Stimulated activated CD4-positive, alpha-beta T cell treated with anti-CD3 and anti-CD28 coated beads, TNF-alpha, amount 100 ng/mL, for 48 hours (primary cell): ENCODE measurements at places on chromosomes 1 and 21.

DNA sequence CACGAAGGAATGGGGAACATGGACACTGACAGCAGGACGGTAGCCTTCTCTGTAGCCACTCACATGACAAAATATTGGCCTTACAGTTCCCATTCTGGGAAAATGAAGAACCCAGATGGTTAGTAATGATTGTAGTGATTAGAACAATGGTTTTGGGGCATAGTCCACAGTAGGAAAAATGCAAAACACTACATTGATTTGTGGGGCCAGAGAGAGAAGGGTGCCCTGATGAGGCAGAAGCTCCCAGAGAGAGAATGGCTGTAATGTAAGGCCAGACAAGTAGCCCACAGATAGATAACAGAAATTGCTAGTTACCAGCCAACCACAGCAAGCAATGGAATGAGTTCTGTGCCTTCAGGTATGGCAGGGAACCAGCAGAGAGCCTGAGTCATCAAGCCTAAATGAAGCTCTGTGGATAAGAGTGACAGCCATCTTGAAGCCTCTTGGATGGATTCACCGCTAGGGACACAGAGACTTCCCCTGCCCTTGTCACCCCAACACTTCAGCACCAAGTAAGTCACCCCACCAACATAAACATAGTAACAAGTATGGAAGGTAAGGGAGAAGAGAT, 206.1 kb downstream of the BACH1 start:
- no peak for DNase-seq

DNA sequence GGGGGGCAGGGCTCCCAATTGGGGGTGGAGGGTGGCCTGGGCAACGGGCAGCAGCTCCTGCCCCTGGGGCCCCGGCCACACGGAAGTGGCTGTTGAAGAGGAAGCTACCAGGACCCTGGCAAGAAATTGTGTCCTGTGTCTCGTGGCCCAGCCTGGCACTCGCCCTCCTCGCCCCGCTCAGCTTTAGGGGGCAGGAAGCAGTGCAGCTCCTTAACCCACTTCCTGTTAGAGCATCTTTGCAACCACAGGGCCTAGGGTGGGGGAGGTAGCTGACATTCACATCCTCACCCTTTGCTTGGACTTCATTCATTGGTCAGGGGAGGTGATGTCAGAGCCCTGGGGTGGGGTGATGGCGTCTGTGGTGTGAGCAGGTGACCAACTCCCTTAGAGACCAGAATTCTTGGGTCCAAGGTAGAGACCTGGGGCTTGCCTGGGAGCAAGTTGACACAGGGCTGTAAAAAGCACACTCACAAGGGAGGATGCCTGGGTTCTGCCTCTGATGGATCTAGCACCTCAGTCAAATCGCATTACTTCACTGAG, at the start of gene ARHGAP30:
ARHGAP30 (minus strand) TSS at position 161 of the 540 bp plus-strand sequence. CDS start 267 bp downstream, outside the sequence.
- DNase-seq, result peak; percentile 78

- no peak for DNase-seq
Measured at GRCh38 chr21:35005077-35005476, 44.0 kb downstream of the RUNX1 start.

GRCh38 chr1:1337793-1338147, 6.7 kb downstream of the TAS1R3 start:
- DNase-seq, result no peak

DNA sequence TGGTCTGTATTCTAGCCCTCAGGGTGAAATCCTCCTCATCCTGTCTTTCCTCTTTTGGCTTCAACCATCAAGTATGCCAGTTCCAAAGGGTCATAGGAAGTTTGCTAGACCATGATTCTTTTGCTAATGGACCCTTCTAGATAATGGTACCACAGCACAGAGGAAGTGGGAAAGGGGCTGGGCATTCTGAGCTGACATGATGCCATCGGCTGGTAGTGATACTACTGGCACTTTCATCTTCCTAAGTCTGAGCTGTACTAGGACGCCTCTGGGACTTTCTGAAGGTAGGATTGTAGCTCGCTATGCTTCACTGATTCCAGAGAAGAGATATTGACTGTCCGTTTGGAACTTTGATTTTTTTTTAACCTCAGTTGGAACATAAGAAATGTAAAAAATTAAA, 11.4 kb downstream of the FASLG start:
- DNase-seq, result no peak

DNA sequence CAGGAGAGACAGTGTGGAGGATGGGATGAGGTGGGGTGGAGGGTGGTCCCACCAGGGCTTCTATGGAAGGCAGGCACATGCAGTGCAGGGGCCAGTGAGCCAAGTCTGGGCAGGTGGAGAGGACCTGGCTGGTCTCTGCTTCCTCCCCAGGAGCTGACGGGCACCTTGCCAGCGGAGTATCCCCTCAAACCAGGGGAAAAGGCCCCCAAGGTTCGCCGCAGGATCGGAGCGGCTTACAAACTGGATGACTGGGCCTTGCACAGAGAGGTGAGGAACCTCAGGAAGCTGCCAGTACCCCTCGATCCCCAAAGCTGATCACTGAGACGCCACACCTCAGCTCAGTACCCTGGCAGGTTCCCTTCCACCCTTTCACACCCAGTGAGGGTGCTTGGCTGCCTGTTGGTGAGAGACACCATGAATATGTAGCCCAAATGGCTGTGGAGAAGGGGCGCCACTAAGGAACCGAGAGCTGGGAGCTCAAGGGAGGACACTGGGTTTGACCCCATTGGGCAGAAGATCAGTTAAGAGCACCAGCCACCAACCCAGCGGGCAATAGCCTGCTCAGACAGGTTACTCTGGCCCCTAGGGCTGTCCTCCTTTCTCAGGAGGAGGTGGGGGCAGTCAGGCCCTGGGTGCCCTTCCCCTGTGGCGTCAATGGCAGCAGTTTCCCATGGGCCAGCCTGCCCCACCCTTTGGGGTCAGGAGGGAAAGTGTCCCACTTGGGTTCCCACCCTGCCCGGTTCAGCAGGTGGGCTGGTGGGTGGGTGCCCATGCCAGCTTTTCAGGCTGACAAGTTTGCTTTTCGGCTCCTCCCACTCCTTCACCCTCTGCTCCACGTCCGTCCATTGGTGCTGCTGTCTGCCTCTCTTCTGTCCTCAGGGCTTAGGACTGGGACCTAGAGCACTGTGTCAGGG, 5.5 kb downstream of the INAVA start:
- DNase-seq, result no peak

DNA sequence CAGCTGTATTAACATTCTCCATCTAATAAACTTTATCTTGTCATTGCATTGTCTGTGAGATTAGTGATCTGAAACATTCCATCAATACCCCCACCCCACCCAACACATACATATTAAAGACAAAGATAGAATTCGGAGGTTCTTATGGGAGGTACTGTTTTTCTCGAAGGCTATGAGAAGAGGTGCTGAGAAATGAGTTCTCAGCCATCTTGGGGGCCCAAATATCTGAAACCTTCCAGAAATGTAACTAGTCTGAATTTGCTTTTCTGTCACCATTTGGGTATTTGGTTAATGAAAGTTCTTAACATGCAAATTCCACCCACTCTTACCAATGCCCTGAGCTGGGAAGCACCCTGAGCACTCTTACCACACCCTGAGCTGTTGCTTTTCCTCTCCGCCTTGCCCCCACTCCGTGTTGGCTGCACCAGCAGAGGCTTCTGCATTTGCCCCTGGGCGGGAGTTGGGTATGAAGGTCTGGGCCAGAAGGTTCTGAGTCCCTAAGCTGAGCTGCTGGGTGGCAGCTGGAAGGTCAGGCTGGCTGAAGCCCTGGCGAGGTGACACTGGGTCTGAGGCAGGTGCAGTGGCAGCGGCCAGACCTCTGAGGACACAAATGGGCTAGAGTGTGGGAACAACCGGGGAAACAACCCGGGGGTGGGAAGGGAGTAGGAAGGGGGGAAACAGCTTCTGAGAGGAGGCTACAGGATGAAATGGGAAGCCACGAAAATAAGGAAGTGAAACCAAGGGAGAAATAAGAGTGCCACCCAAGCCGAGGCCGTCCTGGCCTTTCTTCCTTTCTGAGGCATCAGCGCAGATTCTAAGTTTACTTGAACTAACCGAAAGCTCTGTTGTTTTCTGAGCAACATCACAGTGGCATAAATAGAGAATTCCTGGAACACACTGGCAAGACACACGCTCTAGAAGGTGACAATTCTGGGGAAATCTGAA, 26.3 kb upstream of the IER5 start:
- peak; percentile 8 for DNase-seq

DNA sequence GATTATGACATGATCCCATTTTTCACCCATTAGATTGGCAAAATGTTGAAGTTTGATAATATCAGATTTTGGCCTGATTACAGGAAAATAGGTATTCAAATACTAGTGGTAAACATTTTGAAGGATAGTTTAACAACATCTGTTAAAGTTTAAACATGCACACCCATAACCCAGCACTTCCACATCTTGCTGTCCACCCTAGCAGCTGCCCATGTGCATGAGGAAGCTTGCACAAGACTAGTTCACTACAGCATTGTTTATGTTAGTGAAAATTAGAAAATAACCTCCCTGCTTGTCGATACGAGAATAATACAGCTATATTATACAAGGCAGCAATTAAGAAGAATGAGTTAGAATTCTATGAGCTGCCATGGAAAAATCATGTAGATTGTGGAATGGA, 127.6 kb downstream of the C1orf21 start:
- DNase-seq, result no peak

DNA sequence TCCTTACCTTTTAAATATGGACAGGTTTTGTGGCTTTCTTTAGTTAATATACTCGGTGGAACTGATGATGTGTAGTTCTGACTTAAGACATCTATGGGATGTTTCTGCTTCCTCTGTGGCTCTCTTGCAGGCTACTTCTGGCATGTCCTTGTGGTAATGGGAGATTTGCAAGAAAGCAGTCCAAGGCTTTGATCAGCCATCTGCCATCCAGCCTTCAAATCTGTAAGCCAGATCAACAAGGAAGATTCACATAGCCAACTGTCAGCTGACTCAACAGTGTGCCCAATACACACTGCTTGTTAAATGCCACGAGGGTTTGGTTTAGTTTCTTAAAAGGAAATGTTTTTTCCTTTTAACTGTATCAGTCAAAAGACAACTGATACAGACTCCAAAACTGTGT, 722.2 kb upstream of the CHRM3 start:
- DNase-seq, result no peak

GRCh38 chr1:172135978-172136610, 284.4 kb upstream of the C1orf105 start:
- DNase-seq, result no peak

DNA sequence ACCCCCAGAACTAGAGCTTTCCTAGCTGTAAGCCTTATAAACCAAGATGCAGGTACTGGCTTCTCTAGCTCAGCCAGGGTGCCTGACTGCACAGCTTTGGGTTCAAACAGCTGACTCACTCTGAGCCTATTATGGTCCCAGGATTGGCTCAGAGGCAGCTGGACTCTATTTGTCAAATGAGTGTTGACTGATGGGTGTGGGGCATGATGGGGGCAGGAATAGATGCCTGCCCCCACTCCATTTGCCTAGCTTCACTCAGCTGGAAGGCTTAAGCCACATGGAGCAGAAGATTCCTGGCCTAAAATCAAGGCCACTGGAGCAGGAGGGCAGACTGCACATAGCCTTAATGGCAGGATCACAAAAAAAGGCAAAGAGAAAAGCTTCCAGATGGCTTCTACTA, 90.5 kb downstream of the PIK3R3 start:
- DNase-seq, result no peak

DNA sequence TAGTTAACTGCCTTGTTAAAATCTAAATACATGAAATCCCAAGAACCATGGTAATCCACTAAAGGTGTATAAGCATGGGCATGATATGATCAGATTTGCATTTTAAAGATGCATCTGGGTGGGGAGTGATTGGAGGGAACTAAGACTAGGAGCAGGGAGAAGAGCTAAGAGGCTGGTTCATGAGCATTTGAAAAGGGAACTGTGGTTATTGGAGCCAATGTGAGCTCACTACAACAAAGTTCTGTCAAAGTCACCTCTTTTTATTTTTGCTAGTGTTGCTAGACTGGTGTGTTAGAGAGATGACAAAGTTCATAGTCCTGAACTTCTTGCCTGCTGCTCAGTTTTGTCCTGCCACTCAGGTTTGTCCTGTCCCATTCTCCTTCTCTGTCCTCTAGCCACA, 67.1 kb upstream of the LRRC8D start:
- DNase-seq, result no peak

DNA sequence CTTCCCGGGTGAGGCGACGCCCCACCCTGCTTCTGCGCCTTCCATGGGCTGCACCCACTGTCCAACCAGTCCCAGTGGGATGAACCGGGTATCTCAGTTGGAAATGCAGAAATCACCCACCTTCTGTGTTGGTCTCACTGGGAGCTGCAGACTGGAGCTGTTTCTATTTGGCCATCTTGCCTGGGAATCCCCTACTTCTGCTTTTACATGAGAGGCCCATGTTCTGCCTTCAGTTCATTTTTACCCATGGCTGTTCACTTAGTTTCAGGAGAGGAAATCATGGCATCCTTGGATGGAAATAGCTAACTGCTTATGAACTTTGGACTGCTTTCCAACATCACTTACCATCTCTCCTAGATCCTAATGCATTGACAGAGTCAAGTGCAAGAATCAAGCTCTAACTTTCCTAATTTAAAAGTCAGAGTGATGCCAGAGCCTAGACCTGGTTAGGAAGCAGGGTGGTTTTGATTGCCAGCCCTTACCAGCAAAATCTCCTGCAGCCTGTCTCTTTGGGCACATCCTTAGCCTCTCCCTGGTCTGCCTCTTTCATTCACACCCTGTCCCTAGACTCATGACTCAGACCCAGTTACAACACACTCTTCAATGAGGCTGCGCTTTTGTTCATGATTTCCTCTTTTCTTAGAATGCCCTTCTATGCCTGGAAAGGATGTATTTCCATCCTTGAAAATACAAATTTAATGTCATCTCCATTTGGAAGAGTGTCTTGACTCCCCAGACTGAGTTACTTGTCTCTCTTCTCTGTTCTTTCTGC, 137.2 kb downstream of the KCTD3 start:
- no peak for DNase-seq

DNA sequence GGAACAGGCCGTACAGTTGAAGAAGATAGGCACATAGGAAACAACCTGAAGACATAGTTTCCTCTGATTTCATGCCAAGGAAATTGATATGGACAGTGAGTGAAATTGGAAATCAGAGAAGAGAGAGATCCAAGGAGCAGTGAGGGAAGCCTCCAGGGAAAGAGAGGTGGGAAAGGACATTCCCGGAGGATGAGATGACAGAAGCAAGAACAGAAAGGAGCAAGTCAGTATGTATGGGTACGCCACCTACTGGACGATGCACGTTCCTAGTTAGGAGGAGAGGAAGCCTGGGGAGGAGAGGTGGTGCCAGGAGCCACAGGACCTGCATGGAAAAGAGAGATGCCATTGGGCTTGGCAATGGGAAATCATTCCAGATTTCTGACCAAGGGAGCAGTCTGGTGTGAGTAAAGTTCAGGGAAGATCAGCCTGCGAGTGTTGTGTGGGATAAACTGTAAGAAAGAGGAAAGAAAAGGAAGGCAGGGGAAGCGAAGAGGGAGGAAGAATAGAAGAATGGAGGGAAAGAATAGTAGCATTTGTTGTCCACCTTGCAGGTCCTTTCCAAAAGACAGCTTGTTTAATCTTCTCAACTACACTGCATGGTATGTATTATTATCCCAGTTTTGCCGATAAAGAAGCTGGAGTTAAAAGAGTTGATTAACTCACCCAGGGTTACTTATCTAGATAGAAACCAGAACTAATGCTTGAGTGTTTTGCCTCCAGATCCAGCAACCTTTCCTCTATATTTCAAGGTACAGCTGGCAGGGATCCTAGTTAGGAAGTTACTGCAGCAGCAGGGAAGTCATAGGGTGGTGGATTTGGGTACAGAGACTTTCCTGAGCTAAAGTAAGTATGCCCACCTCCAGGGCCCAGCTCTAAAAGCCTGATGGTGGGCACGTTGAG, 27.4 kb downstream of the C1orf116 start:
- DNase-seq, result no peak

GRCh38 chr1:39969048-39969447, 14.1 kb downstream of the MFSD2A start:
- no peak for DNase-seq

GRCh38 chr1:93969371-93969770, 60.1 kb upstream of the GCLM start:
- no peak for DNase-seq
